Body of pancreas (tissue), 4 donors: ENCODE measurements at places on chromosomes 3 and 15.
A peak's percentile ranks its signal among the peaks of the same experiment; 100 is the strongest.

GRCh38 chr3:99545941-99546580, 92.3 kb upstream of the COL8A1 start:
- DNase-seq: no peak

DNA sequence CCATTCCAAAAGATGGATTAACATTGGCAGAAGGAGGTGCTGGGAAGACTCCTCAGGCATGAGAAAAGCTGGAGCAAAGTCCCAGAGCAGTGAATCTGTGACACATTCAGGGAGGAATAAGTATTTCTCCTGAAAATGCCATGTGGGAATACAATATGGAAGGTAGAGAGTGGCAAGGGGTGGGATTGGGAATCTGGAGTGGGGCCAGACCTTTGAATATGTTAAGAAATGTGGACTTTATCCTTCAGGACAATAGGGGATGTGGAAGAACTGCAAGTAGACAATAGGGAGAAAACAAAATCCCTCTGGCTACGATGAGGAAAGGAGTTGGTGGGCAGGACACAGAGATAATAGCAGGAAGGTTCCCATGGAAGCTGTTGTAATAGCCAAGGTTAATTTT, 305.6 kb upstream of the TGFBR2 start:
- no peak for DNase-seq

DNA sequence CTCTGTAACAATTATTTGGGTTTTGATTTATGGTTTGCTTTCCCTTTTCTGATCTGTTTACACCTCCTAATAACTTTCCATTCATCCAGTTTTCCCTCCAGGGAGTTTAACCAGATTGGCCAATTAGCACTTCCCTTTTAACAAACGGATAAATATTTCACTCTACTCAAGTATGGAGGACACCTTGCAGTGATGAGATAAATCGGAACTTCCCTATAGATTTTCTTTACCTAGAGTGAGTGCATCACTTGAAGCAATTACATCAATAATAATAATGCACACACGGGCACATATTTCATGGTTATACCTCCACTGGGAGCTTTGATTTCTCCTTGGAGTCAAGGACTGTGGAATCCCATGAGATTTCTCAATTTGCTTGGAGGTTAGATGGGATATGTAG, 239.1 kb upstream of the CFAP20DC start:
- no peak for DNase-seq

DNA sequence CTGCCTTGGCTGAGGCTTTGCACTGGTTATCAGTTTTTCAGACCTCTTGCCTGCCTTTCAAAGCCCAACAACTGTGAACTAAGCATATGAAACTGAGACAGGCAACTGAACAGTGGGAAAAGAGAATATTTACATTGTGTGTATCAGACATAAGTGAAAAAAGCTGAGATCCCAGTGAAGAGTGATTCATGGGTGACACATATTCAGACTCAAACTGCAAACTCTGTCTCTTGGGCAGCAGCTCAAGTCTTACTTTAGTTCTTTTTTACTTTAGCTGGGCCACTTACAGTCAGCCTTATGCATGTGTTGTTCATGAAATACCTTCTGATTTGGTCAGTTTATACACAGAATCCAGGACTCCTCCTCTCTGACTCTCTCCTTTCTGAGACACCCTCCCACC, 19.2 kb downstream of the SUCLG2 start:
- no peak for DNase-seq

- DNase-seq: no peak
Measured at GRCh38 chr15:57094321-57095257, 176.1 kb downstream of the TCF12 start.

GRCh38 chr15:89112341-89112971, 24.2 kb downstream of the ABHD2 start:
- peak; percentile 82 for DNase-seq

DNA sequence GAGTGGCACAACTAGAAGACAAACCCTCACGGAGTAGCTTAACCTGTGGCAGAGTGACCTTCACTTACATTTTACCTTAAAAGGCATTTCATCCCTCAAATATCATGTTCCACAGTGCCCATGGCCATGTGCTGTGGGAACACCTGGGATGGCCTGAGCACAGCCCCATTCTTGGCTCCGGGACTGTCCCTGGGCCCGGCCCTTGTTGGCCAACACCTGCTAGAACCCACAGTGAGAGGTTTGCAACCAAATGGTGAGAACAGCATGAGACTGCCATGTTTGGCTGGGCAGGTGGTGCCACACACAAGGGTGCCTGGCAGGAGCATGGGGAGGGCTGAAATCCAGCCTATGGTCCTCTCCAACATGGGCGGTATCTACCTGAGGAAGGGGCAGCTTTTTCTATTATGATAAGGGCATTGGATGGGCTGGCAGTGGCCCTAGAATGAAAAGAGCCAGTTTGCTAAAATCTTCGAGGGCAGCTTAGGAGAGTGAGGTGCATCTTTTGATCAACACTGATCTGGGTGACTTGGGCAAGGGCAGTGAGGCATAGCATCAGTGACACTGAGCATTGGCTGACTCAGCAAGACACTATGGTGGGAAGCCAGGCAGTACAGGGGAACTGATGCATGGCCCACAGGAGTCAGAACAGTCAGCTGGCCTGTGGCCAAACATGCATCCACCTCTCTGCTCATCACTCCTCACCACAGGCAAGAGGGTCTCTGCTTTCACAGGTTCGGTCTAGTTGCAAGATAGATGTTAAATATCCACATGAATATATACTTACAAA, 53.9 kb downstream of the SYNM start:
- no peak for DNase-seq

DNA sequence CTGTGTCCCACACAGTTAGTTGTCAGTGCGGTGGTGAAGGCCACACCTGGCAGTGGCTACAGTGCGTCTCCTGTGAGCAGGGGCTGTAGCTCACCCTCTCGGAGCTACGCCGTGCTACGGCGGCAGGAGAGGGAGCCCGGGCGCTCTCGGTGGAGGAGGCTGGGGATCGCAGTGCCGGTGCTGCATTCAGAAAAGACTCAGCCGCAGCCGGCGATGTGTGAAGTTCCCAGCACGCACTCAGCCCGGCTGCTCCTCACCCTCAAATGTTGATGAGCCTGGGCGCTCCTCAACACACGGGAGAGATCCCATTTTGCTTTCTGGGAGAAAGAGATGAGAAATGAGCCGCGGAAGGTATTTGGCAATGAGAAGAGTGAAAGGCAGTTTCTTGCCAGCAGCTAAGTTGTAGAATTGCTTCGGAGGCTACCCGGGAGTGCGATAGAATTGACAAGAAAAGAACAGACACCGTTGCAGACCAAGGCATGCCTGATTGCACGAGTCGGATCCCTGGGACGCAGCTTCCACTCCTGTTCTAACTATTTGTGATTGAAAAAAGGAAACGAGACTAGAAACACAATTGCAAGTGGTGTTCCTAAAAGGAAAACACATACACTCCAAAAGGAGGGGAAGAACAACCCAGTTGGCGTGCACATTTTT, at the start of gene UNC13C:
Gene UNC13C, plus strand, starts transcription at position 189 of the 654 bp plus-strand sequence. CDS start 34,463 bp downstream, outside the sequence.
- DNase-seq: peak; percentile 30

DNA sequence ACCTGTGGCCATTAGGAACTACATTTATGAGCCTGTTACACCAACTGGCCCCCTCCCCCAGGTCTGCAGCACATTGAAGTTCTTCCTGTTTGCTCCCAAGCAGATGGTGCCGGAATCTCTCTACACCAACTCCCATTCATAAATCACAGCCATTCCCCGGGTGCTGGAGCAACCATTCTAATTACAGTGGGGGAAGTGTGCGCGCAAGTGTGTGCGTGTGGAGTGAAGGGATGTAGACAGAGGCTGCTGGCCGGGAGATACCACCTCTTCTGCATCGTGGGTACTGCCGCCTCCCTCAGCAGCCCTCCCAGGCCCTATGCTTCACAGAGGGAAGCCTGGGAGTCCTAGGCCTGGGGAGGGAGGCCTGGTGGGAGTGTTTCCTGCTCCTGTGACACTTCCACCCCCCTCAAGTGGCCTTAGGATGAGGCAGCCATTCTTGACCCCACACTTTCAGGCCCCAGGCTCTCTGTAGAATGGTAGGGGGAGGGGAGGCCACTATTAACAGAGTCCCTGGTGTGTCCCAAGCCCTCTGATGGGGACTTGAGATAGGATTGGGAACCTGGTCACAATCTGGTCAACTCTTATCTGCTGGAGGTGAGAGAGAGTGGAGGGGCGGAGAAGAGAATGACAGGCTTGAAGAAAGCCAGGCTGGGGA, 69.1 kb downstream of the MAGEF1 start:
- DNase-seq: no peak

DNA sequence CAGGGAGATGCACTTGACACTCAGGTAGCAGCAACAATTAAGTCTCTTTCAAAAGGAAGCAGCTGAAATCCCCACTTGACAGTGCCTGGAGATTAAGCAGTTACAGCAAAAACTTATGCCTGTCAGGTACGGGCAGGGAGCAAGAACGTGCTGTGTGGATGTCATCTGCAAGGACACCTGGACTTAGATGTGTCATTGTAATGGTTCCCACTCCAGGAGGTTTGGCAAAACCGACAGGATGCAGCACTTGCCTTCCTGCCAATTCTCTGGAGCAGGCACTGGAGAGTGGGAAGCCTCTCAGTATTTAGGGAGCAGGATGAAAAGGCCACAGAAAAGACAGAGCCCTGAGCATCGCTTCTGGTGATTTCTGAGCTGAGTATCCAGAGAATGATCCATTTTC, 292.4 kb downstream of the PDCD6IP start:
- no peak for DNase-seq

- no peak for DNase-seq
Measured at GRCh38 chr3:153242896-153243295, 80.9 kb downstream of the RAP2B start.

DNA sequence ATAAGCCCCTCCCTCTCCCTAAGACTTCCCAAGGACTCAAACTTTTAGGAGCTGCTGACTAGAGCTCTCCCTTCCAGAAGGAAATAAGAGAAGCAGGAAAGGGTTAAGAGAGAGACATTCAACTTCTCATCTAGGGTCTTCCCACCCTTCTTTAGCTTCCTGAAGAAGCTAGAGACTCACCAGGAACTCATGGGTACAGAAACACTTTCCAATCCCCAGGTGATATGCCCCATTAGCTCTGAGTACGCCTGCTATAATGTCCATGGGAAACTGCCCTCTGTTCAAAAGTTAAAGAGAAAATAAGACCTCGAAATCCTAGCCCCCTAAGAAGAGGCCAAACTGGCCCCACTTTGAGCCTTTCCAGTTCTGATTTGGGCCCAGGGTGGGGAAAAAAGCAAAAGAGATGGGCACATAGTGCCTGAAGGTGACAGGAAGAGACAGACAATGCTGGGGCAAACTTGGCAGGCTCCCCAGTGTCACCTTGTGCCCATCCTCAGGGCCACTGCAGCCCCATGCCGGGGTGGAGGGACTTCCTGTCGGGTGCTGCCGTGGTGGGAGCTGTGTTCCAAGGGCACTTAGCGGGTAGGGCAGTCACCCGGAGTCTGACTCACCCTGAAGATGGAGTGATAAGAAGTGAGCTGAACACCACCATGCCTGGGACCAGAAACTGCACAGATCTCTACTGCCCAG, 29.5 kb downstream of the CCDC12 start:
- DNase-seq: peak; percentile 82

GRCh38 chr15:80530737-80531365, 126.7 kb downstream of the ARNT2 start:
- DNase-seq: no peak

DNA sequence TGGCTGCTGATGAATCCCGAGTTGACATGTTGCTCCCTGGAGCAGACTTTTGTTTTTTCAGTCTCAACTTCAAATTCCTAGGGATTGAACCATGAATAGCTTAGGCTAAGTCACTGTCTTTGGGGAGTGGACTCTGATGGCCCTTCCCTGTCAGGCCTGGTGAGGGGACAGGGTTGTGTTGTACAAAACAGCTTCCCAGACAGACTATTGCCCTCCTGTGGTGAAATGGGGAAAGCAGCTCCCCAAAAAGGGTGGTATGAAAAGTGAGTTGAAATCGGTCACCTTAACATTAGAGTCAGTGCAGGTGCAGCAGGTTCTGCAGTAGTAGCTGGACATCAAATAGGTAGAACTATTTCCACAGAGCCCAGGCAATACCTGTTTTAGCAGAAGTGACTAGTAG, 775.6 kb downstream of the ROBO2 start:
- DNase-seq: no peak

GRCh38 chr3:14791343-14791945, 27.3 kb upstream of the FGD5 start:
- peak; percentile 68 for DNase-seq

- DNase-seq: no peak
Measured at GRCh38 chr3:22996920-22997571, 206.1 kb upstream of the UBE2E2 start.

DNA sequence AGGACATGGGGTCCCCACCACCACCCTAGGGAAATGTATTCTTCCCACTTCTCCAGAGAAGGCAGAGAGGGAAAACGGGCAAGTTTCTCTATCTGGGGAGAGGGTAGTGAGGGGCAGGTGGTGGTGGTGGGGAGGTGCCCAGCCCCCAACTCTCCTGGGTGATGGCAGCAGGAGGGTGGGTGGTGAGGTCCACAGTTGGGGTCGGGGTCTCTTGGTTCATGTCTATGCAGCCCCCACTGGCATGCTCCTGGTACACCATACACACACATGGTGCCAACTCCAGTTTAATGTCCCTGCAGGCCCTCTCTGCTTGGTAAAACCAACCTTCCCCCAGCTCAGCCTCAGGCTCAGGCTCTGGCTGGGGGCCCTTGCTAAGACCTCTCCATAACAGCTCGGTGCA, 254.5 kb upstream of the LYSMD4 start:
- DNase-seq: no peak

- DNase-seq: no peak
Measured at GRCh38 chr3:99871231-99872045, 53.8 kb downstream of the CMSS1 start.

DNA sequence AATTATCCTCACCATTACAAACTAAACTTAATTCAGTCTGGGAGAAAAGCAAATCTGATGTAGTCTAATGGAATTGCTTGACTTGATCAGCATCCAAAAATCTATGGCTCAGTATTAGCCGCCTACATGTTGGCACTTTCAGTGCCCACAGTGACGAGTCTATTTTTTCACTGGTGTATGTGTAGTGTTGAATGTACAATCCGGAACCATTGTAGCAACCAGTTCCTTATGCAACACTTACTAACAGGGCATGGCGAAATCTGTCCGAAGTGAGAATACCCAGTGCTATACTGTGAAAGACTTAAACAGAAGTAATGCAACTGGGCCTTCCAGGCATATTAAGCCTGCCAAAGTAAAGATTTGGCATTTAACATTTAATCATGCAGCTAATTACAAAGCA, 18.6 kb downstream of the LRRN1 start:
- no peak for DNase-seq

DNA sequence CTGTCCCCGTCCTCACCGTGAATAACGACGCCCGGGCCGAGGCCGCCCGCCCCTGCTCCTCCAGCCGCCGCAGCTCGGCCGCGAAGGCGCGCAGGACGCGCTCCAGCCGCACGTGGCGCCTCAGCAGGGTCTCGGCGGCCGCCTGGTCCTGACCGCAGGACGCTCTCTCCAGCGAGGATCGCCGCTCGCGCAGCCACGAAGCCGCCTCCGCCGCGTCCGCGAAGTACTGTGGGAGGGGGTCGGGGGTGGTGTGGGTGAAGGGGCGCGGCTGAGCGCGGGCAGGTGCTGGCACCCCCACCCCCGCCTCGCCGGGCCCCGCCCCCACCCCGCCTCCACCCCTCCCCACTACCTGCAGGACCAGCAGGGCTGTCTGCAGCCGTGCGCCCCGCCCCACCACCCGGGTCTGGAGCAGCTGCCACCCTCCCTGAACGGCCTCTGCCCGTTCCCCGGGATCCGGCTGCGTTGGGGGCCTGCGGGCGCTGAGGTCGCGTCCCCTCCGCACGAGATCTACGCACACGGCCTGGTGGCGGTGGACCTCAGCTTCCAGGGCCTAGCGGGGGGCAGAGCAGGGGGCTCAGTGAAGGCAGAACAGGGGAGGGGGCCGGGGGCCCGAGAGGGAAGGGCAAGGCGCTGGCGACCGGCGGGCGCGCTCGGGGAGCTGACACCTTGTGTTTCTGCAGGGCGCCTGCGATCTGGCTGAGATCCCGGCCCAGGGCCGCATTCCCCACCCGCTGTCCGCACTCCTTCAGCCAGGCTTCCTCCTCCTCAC, 11.7 kb downstream of the SPTBN5 start:
- DNase-seq: peak; percentile 32
